ENCODE measurements at places on chromosomes 6 and 20. TPM values are rescaled to one million over a fixed set of nuclear protein-coding genes. Genes with fewer than 3 reads are reported as not detected.
A peak's percentile ranks its signal among the peaks of the same experiment; 100 is the strongest.

DNA sequence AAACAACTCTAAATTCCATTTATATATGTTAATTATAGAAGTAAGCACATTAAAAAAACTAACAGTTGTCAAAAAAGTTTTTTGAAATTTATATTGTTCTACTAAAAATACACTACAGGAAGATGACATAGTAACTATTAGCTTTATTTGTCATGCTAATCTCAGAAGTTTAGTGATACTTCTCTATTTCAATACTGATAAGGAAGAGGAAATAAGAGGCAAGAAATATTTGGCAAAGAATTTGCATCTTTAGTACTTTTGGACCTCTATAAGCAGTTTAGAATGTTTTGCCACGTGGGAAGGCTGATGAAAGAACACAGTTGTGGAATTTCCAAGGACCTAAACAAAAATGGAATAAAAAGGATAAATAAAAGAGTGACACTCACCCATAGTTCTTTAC is 12.6 kb downstream of the IFNGR1 start:
- no peak for DNase-seq

DNA sequence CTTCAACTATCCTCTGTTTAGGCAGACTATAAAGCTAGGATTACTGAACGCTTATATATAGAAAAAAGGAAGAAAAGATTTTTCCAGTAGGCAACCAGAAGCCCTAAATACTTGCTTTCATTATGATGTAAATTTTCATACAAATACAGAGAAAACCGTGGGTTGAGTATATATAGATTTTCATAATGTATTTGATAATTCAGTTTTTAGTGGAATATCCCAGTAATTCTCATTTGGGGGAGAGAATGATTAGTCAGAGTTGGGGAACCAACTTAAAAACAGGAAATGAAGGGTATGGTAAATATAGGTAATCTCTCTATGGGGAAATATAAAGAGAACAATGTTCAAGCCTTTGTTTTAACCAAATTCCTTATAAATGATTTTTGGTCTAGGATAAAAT is 154.0 kb upstream of the CITED2 start:
- no peak for DNase-seq

GRCh38 chr20:5531318-5532081 is 214.7 kb upstream of the PROKR2 start:
- no peak for DNase-seq

GRCh38 chr20:44348168-44348659 is 7.3 kb upstream of the HNF4A start:
- DNase-seq: no peak

DNA sequence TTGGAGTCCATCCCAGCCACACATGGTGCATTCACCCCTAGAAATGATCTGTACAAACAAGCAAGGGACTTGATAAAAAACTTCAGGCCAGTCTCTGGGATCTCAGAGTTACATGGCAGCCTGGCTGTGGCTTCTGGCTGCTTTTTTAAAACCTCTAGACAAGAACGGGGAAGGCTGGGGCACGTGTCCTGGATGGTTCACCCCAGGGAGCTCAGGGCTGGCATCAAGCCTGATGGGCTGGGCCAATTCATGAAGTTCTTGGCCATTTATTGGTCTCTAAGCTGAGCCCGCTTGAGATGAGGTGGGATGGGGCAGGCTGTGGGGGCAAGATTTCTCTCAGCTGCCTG is 10.4 kb upstream of the ZFAND3 start:
- DNase-seq: no peak

DNA sequence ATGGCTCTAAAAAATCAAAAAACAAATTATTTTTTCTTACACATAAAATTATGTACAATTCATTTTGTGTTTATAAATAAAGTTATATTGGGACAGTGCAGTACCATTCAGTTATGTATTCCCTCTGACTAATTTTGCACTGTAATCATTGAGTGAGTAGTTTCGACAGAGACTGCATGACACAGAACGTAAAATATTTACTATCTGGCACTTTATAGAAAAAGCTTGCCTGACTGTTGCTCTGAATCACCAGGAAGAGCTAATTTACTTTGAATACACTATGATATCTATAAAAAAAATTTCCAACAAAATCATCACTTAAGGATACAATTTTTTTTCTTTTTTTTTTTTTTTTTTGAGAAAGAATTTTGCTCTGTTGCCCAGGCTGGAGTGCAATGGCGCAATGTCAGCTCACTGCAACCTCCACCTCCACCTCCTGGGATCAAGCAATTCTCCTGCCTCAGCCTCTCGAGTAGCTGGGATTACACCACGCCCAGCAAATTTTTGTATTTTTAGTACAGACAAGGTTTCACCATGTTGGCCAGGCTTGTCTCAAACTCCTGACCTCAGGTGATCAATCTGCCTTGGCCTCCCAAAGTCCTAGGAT is 11.0 kb upstream of the KHDC1L start:
- DNase-seq: no peak

GRCh38 chr6:125099211-125100073 is 54.1 kb upstream of the TPD52L1 start:
- peak; percentile 73 for DNase-seq

GRCh38 chr20:20251317-20251716 is 116.6 kb upstream of the INSM1 start:
- no peak for DNase-seq

GRCh38 chr20:36628076-36628475 is 17.9 kb downstream of the SLA2 start:
- DNase-seq: no peak

DNA sequence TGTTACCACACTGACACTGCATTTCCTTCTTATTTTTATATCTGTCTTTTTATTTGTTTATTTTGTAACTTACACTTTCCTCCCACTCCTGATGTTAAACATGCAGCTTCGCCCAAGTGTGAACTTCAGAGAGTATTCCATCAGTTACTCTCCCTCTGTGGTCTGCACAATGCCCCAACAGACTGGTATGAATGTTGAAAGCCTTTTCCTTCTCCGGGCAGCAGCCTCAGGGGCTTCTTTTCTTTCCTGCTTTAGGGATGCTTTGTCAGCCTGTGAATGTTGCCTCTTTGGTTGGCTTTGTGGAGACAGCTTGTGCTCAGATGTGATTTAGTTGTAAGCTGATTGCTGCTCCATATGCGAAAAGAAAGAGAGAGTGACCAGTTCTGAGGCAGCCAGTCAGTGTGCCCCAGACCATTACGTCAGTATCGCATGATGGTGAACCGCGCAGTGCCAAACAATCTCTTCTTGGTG is 44.0 kb downstream of the SMPDL3A start:
- no peak for DNase-seq

GRCh38 chr6:52571099-52571755 is 5.6 kb downstream of the TRAM2 start:
- no peak for DNase-seq

DNA sequence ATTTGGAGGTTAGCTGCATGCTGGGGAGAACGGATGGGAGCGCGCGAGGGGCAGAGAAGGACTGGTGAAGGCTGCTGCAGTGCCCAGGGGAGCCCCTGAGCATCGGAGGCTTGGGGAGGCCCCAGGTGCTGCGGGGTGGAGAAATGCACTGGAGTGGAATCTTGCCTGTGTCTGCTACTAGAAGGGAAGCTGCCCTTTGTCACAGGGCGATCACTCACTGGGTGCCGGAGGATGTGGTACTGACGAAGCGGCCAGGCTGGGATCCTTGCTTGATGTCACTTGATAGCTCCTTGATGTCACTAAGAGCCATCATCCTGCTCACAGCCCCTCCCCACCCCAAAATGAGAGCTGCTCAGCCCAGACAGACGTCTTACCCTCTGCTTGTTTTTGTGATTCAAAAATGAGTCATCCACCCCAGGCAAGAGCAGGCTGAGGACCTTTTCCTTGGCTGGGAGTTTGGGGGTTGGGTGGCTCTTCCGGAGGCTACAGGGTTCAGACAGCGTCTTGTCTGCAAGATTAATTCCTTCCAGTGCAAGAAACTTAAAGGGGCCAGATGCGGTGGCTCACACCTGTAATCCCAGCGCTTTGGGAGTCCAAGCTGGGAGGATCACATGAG is 62.6 kb upstream of the PMEPA1 start:
- DNase-seq: no peak

- DNase-seq: no peak
Measured at GRCh38 chr6:130708338-130708737, 118.9 kb upstream of the SMLR1 start.

DNA sequence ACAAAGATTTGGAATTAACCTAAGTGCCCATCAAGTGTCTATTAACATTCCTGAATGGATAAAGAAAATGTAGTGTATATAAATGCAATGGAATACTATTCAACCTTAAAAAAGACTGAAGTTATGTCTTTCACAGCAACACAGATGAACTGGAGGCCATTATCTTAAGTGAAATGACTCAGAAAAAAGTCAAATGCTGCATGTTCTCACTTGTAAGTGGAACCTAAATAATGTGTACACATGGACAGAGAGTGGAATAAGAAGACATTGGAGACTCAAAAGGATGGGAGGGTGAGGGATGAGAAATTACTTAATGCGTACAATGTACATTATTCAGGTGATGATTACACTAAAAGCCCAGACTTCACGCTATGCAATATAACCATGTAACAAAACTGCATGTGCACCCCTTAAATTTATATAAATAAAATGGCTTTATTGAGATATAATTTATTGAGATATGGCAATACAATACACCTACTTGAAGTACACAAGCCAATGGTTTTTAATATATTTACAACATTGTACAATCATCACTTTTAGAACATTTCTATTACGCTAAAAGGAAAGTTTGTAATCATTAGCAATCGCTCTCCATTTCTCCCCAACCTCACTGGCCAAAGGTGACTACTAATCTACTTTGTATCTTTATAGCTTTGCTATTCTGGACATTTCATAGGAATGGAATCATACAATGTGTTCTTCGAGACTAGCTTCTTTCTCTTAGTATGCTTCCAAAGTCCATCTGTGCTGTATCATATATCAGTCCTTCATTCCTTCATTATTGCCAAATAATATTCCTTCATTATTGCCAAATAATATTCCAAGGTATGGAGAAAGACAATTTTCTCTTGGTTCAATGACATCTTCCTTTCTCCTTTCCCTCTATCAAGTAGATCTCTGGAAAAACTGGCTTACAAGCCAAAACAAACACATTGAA is 5.8 kb downstream of the STX7 start:
- DNase-seq: no peak

GRCh38 chr6:40479706-40480105 is 107.5 kb downstream of the LRFN2 start:
- no peak for DNase-seq

DNA sequence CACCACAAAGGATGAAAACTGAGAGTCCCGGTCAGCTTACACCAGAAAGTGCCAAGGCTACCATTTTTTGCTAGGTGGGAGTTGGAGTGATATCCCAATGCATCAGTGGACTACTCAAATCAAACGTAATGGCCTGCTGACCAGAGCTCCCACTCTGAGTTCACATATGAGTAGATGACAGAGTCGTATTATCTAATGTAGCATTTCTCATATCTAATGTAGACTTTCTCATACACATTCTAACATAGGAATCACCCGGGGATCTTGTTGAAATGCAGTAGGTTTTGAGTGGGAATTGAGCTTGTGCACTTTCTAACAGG is 38.4 kb upstream of the FUCA2 start:
- DNase-seq: no peak

DNA sequence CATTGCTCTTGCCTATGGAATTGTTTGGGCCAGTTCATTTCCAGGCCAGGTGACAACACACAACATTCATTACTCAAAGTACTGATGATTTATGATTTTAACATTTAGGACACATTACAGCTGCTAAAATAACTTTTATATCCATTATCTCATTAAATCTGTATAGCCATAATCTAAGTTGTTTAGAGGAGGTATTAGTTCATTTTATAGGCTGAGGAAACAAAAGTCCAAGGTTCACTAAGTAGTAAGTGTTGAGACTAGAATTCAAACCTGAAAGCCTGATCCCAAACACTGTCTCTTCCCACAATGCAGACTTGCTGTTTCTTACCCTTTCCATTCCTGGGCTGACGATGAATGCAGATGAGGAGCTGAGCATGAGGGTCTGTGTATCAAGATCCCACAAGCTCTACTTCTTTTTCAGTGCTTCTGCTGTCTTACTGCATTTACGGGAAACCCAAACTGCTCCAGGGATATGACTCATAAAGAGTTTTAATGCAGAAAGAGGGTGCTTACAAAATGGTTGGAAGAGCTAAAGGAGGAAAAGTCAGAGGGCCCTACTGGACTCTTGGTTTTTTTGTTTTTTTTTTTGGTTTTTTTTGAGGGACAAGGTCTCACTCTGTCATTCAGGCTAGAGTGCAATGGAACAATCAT is 17.9 kb downstream of the TENT5A start:
- DNase-seq: no peak

SEC63 gene
- 90.8 TPM for total RNA-seq

MAP7 gene
- 45.4 TPM for total RNA-seq

BHLHE23 gene
- total RNA-seq: not detected

MRPS10 gene
- total RNA-seq: 29.0 TPM

HAO1 gene
- not detected for total RNA-seq

VGLL2 gene
- 3.0 TPM for total RNA-seq

SIRPD gene
- total RNA-seq: not detected

COL9A1 gene
- 0.31 TPM for total RNA-seq

RIN2 gene
- 44.8 TPM for total RNA-seq

EEF1A2 gene
- total RNA-seq: 20.5 TPM
